ENCODE measurements at places on chromosomes 1 and 21. TPM values are rescaled to one million over a fixed set of nuclear protein-coding genes. Genes with fewer than 3 reads are reported as not detected.
A peak's percentile ranks its signal among the peaks of the same experiment; 100 is the strongest.

- DNase-seq = no peak
Measured at GRCh38 chr1:110544753-110545152, 25.8 kb upstream of the KCNA10 start.

- DNase-seq = no peak
Measured at GRCh38 chr1:42239555-42239954, 75.0 kb upstream of the GUCA2A start.

DNA sequence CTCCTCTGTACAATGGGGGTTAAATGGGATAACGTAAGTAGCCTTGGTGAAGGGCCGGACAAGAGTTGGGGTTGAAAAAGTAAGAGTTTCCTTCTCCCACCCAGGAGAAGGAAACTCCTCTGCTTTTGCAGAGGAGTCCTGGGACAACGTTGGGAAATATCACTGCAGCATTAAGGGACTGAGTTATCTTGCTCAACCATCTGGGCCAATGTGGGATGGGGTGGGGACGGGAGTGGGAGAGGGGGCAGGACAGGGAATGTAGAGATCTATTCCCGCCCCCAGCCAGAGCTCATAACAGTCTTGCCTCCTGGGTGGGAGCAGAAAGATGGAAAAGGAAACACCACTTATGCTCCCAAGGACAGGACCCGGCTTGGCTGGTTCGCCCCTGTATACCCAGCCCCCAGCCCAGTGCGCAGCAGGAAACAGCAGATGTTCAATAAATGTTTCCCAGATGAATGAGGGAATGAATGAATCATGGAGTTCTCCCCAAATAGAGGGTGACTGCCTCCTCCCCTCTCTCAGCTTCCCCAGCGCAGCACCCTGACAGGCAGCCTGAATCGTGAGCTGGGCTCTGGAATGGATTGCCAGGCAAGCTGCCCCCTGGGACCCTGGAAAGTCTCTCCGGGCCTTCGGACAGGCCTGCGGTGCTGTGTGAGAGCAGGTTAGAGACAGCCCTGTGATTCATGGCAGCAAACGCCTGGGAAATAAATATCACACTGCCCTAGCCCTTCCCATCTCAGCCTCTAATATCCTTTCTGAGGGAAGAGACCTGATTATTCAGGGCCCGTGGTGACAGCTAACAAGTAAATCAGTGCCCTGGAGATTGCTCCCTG, 24.8 kb downstream of the FBXO2 start:
- DNase-seq = no peak

The SERPINC1 gene
- not detected for total RNA-seq

The PTGFRN gene
- total RNA-seq = 0.79 TPM

The U2AF1 gene
- 9.0 TPM for total RNA-seq

The CLIC4 gene
- total RNA-seq = 3.8 TPM

DNA sequence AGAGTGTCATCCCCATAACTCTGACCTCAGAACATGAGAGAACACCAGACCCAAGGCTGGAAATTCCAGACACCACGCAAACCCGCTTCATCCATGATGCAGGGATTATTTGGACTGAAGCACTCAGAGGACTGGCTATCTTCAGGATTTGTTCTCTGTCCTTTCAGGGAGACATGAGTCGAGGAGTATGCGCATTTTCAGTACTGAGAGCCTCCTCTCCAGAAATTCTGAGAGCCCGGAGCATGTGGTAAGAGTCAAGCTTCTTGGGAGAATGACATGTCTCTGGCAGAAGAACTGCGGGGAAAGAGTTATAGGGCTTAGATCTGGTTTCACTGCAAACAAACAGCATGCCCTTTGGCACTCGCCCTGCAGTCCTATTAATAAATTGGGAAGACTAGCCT, 6.9 kb downstream of the LAX1 start:
- DNase-seq = no peak

The DNM3 gene
- total RNA-seq = 3.3 TPM

The HSPA13 gene
- total RNA-seq = 17.0 TPM

The HIVEP3 gene
- 35.2 TPM for total RNA-seq

GRCh38 chr1:113630340-113631327, 128.7 kb downstream of the PHTF1 start:
- DNase-seq = no peak

DNA sequence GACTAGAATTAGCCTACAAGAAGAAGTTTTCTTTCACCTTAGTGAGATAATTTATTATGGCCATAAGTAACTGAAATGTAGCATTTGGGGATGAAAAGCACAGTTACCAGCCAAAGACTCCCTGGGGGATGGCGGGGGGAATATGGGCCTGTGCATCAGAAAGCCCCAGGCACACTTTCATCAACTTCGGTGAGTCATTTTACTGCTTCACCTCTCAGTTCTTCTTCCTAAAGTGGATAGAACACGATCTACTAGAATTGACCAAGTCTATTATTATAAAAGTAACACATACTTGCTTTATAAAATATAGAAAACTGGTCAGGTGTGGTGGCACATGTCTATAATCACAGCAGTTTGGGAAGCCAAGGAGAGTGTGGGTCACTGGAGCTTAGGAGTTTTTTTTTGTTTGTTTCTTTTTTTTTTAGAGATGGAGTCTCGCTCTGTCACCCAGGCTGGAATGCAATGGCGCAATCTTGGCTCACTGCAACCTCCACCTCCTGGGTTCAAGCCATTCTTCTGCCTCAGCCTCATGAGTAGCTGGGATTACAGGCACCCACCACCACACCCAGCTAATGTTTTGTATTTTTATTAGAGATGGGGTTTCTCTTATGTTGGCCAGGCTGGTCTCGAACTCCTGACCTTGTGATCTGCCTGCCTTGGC, 141.8 kb downstream of the ZZZ3 start:
- no peak for DNase-seq

The SOD1 gene
- 75.7 TPM for total RNA-seq

- DNase-seq = no peak
Measured at GRCh38 chr1:20697563-20697962, 20.2 kb downstream of the KIF17 start.

The POGK gene
- total RNA-seq = 14.2 TPM

- no peak for DNase-seq
Measured at GRCh38 chr1:109914587-109915240, 4.1 kb downstream of the CSF1 start.

The UBL4B gene
- not detected for total RNA-seq

The DMRTA2 gene
- total RNA-seq = not detected

DNA sequence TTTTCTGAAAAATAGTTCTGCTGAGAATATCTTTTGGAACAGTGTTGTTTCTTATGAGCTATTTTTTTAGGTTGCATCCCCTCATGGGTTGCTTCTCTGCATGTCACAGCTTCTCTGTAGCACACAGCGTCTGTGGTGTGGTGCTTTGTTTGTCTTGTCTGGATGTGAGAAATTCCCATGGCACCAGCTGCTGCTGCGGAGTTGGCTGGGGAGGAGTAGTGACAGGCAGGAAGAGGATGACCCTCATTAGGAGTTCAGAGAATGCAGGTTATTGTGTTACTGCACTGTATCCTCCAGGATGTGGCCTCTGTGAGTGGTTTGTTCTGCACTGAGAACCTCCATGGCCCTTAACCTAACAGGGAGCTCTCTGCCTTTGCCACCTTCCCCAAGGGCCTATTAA, 64.8 kb downstream of the TSEN15 start:
- DNase-seq = no peak

DNA sequence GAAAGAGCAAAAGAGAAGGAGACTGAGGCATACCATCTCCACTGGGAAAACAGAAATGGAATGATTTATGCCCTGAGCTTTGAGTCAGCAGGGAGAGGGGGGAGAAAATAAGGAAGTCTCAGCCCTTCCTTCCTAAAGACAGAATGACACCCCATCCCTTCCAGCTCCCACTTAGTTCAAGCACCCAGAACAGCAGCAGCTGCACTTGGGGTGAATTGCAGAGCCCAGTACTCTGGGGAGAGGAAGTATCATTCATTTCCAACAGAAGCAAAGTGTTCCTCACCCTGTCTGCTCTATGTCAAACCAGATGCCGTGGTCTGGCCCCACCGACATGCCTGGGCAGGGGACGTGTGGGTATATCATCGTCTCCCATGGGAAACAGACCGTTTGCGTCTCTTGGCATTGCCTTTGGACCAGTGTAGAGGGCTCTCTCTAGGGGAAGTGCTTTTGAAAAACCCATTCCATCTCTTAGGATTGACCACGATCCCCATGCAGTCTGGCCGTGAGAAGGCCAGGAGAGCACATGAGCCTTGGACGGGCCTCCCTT, 1.1 kb upstream of the KCNJ15 start:
- DNase-seq = no peak

GRCh38 chr1:150234309-150234565, 1.7 kb downstream of the ANP32E start:
- DNase-seq = no peak

GRCh38 chr1:983798-984475, 2.0 kb upstream of the PERM1 start:
- peak; percentile 78 for DNase-seq
